DND-41 (cell line): ENCODE measurements at places on chromosomes 7 and 10.
A peak's percentile ranks its signal among the peaks of the same experiment; 100 is the strongest.

DNA sequence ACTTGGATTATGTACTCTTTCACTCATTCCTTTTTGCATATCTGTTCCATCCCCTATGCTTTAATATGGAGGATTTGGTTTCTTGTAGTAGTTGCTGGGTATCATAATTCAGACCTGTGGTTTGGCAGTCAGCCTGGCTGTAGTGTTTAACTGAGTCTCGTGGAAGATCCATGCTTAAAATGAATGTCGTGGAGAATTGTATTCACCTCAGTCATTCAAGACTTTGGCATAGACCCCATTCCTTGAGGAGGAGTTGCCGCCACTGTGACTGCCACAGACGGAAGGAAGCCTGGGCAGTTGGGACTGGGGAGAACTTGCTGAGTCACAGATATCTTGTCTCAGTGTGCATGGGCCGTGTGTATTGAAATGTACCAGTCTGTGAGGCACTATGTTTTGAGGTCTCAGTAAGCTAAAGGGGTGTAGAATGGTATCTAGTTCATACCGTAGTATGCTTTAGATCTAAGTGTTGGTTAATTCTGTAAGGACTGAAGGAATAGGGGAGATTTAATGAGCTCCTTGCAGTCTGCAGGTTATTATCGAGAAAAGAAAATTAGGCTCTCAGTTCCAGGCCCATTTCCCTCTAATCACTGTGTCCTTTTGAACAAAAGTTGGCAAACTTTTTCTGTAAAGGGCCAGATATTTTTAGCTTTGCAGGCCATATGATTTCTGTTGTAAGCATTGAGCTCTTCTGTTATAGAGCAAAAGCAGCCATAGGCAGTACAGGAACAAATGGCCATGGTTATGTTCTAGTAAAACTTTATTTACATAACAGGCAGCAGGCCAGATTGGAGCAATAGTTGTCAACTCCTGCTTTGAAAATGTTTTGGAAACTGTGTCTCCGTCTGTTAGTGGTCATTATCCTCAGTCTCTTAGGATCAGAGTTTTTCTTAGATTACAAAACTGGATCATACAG lies 76.8 kb downstream of the TPST1 start:
- no peak for DNase-seq

GRCh38 chr10:11682851-11683250 lies 59.3 kb upstream of the ECHDC3 start:
- no peak for DNase-seq

- no peak for DNase-seq
Measured at GRCh38 chr10:122348512-122348911, 26.0 kb upstream of the PLEKHA1 start.

- DNase-seq: no peak
Measured at GRCh38 chr7:151558575-151558974, 38.9 kb upstream of the RHEB start.

DNA sequence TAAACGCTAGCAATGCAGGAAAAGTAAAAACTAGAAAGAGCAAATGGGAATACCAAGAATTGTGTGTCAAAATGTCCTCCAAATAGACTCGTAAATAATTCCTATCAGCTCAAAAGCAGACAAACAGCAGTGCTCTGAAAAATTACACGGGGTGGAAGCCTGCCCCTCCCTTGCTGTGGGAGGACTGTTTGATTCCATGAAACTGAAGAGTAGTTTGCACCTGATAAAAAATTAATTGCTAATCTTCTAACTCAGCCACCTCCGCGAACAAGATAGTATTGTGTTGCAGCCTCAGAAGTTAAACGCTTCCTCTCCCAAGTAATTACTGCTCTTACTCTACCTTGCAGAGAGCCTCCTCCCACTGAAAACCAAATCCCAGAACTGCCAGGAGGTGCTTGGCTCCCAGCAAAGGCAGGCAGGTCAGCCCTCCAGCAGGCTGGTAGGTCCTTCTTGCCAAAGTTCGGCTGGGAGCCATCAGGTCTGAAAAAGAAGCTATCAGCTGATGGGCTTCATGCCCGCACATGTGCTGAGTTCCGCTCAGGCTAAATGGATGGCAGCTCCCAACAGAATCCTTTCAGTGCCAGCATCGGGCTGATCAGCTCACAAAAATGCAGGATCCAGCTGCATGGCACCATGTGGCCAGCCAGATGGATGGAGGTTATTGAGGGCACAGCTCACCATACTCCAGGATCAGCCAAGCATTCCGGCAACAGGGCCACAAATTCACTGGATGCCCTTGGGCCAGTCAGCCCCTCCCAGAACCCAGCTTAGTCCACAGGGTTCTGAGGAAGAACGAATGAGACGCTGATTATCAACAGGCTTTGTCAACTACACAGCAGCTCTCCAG lies 37.1 kb downstream of the MAD1L1 start:
- no peak for DNase-seq

GRCh38 chr7:42693722-42694121 lies 218.1 kb downstream of the C7orf25 start:
- DNase-seq: no peak

GRCh38 chr7:39550411-39550810 lies 15.8 kb upstream of the YAE1 start:
- DNase-seq: no peak

DNA sequence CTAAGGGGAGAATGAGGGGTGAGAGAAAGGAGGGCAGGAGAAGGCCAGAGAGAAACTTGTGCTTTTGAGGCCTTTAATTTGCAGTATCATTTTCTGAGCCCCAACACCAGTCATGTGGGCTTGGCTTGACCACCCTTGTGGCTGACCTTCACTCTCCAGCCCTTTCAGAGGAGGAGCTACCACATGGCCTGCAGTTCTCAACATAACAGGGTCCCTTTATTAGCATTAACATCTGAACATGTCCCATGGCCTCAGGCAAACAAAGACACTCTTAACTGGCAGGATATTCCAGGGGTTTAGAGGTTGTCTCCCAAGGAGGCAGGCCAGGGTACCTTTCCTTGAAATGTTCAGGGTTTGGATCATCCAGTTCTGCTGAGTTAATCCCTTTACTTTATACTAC lies 6.7 kb downstream of the ZNF713 start:
- DNase-seq: no peak

GRCh38 chr10:11533328-11533781 lies 78.1 kb downstream of the USP6NL start:
- peak; percentile 11 for DNase-seq

DNA sequence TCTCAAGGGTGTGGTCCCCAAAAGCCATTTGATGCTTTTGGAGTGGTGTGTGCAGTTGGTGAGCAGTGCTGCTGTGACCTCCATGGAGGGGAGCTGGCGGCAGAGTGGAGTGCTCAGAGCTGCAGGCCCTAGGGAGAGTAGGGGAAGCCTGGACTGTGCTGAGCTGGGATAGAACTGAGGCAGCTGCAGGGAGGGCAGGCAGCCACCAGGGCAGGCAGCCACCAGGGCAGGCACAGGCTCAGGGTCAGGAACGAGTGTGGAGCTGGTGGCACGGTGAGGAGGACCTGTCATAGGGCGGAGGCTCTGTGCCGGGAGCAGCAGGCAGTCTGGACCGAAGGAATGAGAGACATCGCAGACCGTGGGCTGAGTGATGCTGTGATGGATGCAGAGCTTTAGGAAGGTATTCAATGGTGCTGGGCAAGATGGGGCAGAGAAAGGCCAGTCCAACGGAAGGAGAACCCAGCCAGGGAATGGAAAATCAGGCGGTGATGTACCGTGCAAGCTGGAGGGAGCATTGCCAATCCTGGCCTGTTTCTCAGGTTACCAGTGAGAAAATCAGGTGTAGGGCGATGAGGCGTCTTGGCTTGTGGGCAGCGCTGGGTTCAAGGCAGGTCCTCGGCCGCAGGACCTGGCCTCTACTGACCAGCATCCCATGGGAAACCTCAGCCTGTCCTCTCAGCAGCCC lies 152.6 kb downstream of the CAMK1D start:
- no peak for DNase-seq

DNA sequence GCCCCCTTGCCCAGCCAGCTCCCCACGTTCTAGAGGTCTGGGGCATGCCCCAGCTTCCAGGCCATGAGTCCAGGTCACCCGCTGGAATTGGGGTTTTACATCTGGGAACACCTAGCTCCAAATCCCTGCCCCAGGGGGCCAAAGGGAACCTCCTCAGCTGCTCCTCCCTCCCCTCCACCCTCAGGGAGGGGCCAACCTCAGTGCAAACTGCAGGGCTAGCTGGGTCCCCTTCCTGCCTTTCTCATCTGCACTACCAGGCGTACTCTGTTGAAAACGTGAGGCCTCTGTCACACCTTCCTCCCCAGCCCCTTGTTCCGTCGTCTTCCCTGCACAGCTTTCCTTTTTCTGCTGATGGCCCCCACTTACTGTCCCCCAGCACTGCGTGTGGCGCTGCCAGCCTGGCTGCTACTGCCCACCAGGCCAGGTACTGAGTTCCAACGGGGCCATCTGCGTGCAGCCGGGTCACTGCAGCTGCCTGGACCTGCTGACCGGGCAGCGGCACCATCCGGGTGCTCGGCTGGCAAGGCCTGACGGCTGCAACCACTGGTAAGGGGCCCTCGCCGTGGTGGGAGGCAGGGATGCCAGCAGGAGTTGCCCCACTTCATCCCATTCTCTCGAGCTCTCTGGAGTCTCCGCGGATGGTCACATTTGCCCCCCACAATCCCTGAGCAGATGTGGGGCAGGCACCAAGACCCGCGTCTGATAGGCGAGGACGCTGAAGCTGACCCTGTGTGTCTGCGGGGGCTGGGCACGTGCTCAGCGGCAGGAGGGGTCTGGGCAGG lies 24.7 kb upstream of the ZNF862 start:
- no peak for DNase-seq

DNA sequence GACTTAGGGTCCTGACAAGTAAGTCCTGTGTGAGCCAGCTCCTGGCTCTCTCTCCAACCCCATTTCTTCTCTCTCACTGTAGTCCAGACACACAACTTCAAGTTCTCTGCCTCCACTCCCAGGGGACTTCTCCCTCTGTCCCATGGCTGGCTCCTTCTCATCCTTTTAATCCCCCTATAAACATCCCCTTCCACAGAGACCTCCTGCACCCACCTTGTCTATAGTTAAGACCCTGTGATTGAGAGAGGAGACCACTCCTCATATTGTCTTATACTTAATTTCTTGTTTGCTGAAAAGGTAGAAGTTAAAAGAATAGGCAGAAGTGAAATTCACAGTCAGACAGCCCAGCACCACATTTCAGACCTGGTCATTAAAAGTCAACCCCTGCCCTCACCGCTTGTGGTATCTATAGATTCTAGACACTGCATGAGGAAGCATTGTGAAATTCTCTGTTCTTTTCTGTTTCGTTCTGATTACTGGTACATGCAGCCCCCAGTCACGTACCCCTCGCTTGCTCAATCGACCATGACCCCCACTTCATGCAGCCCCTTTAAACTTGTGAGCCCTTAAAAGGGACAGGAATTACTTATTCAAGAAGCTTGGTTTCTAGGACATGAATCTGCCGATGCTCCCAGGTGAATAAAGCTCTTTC lies 125.6 kb upstream of the FRMD4A start:
- no peak for DNase-seq

DNA sequence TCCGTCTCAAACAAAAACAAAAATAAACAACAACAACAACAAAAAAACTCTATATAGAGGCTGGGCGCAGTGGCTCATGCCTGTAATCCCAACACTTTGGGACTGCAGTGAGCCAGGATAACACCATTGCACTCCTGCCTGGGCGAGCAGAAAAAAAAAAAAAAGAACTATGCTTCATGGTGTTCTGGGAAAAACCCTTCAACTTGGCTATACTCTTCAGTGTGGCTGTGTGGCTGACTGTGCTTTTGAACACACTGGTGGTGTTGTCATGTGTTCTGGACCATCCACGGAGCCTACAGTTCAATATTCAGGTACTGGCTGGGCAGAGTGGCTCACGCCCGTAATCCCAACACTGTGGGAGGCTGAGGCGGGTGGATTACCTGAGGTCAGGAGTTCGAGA lies 26.5 kb downstream of the SNX8 start:
- DNase-seq: no peak

- no peak for DNase-seq
Measured at GRCh38 chr10:17506856-17507471, 52.6 kb upstream of the ST8SIA6 start.

- no peak for DNase-seq
Measured at GRCh38 chr7:90816511-90817142, 220.5 kb downstream of the CDK14 start.

DNA sequence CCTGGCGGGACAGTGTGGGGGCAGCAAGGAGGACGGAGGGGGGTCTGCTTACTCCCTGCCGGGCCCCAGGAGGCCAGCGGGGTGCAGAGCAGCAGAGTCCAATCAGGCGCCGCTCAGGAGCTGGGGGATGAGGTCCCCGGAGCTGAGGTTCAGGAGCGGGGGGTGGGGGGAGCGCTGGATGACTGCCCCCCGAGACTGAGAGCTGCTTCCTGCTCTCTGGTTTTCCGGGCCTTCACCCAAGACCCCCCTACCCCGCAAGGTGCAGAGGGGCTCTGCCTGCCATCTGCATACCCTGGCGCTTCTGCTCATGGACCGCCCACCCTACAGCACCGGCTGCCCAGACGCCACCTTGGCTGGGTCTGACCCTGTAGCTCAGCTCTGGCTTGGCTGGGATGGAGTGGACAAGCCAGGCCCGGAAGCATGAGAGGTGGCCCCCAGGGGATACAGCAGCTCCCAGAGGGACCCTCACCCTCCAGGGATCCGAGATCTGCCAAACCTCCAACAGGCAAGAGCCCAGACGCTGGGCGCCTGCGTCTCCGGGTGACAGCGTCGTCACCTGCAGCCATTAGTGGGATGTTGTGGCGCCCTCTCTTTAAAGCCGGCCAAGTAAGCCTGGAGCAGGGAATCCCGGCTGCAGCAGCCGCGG lies 930 bp downstream of the KNDC1 start:
- no peak for DNase-seq

DNA sequence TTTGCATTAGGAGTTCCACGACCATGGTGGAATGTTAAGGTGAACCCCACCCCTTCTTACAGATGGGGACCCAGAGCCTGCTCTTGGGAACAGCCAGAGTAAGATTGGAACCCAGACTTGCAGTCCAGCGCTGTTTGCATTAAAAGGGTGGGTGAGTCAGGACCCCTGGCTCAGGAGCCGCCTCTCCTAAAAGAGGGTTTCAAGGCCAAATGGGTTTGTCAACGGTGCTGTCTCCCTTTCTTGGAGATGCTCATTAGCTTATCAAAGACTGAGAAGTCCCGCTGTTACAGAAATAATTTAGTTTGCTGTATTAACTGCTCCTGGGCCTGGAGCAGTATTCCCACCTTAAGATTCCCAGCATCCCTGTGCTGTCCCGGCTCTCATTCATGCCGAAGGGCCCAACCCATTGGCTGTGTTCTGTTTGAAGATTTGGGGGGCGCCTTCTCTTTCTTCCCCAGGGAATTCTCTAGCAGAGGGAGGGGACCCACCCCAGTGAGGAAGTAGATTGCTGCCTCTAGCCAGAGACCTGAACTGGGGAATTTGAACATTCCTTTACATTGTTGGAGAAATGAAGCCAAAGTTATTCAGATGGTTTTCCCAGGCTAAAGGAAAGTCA lies 1.8 kb downstream of the MARVELD1 start:
- no peak for DNase-seq
